ENCODE measurements at places on chromosomes 2 and 18. TPM values are rescaled to one million over a fixed set of nuclear protein-coding genes. Genes with fewer than 3 reads are reported as not detected.

DNA sequence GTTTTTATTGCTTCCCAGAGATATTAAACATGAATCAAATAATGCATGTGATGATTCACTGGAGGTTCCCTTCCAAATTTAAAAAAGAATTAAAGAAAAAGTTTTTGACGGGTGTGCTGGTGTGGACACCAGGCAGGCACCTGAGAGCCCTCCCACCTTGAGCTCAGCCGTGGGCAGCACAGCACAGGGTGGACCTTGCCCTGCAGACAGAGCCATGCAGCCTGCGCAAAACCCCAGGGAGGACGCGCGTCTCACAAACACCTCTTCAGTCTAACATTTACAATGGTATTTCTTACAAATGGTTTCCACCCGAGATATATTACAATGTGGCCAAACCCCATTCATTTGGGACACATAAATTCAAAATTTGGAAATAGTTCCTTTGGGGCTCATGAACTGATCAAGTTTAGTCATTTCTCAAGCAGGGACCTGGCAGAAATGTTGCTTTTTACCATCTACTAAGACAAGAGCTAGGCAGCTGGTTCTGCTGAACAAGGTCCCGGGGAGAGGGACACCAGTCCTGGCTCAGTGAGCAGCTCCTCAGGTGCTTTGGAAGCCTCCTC lies 45.4 kb downstream of the ODC1 start:
- H3K27ac ChIP-seq = peak overlapping the region; percentile 85
- no peaks in the 10 kb centered on the region for H3K36me3 ChIP-seq
- H3K4me3 ChIP-seq = no peak overlapping the region

WNT10A gene
- not detected for total RNA-seq

DNA sequence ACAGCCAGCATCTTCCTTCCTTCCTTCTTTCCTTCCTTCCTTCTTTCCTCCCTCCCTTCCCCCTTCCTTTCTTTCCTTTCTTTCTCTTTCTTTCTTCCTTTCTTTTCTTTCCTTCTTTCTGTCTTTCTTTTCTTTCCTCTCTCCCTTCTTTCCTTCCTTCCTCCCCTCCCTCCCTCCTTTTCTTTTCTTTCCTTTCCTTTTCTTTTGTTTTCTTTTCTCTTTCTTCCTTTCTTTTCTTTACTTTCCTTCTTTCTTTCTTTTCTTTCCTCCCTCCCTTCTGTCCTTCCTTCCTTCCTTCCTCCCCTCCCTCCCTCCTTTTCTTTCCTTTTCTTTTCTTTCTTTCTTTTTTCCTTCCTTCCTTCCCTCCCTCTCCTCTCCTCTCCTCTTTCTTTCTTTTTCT lies 296.0 kb upstream of the LRRTM4 start:
- no peaks in the 10 kb centered on the region for H3K27me3 ChIP-seq
- no peak overlapping the region for H3K27ac ChIP-seq
- H3K4me1 ChIP-seq = no peaks in the 10 kb centered on the region
- H3K36me3 ChIP-seq = no peaks in the 10 kb centered on the region
- no peak overlapping the region for H3K4me3 ChIP-seq
- no peak for DNase-seq

C2orf66 gene
- not detected for total RNA-seq

RAX gene
- not detected for total RNA-seq

DNA sequence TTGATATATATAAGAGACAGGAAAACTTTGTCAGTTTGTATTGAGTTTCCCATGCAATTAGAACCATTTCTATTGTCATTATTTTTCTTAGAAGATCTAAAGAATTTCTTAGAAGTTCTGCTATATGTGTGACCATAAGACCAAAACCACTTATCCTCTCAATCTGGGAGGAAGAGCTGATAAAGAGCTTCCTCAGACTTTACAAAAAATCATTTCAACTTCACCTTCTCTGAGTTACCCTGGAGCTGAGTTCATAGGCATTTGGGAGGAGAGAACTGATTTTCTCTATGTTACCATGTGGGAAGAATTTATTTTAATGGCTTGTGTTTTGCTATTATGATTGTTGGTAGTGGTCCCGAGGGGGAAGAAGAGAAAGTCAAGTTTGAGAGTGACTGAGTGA lies 329.3 kb downstream of the GPD2 start:
- no peaks in the 10 kb centered on the region for H3K36me3 ChIP-seq
- H3K4me1 ChIP-seq = no peaks in the 10 kb centered on the region
- no peak for DNase-seq

Data from heart right ventricle (tissue), 16 donors.